ENCODE measurements at places on chromosomes 7 and 10.
A peak's percentile ranks its signal among the peaks of the same experiment; 100 is the strongest.

GRCh38 chr10:44552726-44553125, 167.8 kb upstream of the CXCL12 start:
- no peak for DNase-seq

DNA sequence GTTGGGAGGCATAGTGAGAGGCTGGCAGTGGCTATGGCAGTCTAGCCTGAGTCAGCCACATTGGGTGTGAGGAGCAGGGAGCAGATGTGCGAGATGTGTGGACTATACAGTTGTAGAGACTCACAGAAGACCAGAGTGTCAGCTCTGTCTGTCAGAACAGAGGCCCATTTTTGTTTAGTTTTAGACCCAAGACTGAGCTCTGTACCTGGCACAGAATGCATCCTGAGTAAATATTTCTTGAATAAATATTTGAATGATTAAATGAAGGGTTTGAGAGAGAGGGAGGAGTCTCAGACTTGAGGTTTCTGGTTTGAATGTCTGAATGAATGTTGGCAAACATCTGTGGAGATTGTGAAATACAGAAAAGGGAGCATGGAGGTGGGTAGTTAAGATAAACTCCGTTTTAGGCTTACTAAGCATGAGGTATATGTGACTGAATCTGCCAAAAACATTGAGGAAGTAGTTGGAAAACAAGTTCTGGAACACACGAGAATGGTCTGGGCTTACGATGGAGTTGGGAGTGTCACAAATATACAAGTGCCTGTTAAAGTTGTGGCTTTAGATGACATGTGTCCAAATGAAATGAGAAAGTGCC, 3.6 kb downstream of the SEC23IP start:
- peak; percentile 4 for DNase-seq

- no peak for DNase-seq
These were observed 50.6 kb downstream of the RBM17 start for GRCh38 chr10:6139470-6139869.

DNA sequence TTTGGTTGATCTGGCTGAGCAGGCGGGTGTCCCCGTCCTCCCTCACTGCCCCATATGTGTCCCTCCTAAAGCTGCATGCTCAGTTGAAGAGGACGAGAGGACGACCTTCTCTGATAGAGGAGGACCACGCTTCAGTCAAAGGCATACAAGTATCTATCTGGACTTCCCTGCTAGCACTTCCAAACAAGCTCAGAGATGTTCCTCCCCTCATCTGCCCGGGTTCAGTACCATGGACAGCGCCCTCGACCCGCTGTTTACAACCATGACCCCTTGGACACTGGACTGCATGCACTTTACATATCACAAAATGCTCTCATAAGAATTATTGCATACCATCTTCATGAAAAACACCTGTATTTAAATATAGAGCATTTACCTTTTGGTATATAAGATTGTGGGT, 26.9 kb upstream of the TRIM56 start:
- DNase-seq = peak; percentile 51

- DNase-seq = peak; percentile 29
These were observed 509 bp downstream of the AHR start for GRCh38 chr7:17298840-17299482.

DNA sequence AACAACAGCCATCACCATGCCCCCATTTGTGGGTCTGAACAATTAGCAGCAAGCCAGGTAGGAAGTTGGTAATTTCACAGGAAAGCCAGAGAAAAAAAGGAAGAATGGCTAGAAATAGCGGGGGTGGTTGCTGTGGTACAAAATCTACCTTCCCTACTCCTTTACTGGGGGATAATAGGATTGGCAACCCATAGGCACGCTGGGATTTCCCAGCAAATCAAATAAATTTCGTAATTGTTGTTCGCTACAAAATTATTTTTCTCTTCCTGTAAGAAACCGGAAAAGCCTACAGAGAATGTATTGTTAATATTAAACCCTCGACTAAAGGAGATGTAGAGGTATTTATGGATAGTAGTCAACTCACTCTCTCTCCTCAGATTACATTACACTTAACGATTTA, 123.9 kb downstream of the DOCK4 start:
- DNase-seq = no peak

GRCh38 chr7:15457990-15458955, 103.5 kb downstream of the AGMO start:
- peak; percentile 67 for DNase-seq

DNA sequence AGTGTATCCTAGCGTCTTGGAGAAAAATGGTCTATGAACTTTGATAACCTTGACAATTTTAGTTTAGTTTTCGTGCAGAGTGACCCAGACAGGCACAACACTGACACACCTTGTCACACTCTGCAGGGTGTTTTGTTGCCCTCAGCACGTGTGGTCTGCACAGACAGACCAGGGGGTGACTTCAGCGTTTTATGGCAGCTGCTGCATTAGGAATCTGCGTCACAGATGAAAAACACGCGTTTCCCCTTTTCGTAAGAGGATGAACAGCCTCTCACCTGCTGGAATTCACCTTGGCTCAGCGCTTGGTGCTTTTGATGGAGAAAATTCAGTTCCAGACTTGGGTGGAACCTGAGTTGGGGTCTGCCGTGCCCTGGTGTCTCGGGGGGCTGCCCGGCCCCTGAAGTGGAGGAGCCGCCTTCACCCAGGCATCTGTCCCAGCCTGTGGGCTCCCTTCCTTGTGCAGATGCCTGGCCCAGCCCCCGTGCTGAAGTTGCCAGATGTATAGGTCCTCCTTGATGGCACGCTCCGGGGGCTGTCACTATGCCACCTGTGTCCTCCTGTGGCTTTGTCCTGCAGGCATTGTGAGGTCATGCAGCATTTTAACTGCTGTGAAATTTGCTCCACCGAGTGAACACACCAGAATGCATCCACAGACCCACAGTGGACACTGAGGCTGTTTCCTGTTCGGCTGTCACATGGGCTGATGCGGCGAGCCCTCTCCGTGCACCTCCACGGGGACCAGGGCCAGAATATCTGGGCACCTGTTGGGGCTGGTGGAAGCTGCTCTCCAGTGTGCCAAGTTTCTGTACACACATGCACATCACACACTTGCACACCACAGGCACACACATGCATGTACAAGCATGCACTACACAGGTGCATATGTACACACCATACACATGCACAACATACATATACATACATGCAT, 18.3 kb downstream of the INPP5A start:
- no peak for DNase-seq

DNA sequence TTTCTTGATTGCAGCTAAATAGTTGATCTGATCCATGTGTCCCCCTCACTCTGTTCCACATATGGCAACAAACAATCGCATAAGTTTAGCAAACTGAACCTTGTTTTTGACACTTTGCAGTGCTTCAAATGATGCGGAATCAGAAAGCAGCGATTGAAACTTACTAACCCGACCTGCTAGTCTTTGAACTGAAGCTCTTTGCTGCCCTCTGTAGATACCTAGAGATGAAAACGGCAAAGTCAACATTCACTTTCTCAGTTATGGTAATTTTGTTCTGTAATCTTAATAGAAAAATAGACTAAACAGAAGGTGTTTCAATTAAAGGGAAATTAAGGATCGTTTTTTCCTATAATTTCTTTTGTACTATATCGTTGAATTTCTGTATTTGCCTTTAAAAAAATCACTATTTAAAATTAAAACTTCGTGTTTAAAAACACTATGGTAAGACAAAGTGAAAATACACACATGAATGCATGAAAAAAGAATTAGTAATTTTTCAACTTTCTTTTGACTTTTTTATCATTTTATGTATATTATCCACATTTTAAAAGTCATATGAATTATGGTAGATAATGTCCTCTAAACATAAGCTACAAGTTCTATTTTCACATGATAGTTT, 276.5 kb downstream of the MAGI2 start:
- peak; percentile 46 for DNase-seq

- no peak for DNase-seq
These were observed 2.5 kb downstream of the TSPAN15 start for GRCh38 chr10:69453795-69454194.
